Activated CD8-positive, alpha-beta memory T cell treated with anti-CD3 and anti-CD28 coated beads for 4 hours (primary cell): ENCODE measurements at places on chromosomes 7 and 10.

DNA sequence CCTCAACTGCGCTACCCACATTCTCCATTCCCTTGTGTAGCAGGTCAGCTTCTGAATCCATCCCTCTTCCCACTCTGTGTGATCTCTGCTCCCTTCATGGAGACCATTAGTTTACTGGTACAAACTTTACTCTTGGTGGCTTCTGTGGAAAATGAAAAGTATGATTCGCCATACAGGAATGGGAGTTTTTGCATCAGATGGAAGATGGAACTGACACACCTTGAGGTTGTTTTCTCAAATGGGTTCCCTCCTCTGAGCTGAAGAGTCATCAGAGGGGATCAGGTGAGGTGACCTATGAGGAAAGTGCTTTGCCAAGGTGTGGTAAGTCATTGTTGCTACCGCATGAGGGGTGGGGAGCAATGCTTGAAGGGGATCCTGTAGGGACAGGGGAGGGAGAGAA is 266.8 kb downstream of the INHBA start:
- no peak for DNase-seq

DNA sequence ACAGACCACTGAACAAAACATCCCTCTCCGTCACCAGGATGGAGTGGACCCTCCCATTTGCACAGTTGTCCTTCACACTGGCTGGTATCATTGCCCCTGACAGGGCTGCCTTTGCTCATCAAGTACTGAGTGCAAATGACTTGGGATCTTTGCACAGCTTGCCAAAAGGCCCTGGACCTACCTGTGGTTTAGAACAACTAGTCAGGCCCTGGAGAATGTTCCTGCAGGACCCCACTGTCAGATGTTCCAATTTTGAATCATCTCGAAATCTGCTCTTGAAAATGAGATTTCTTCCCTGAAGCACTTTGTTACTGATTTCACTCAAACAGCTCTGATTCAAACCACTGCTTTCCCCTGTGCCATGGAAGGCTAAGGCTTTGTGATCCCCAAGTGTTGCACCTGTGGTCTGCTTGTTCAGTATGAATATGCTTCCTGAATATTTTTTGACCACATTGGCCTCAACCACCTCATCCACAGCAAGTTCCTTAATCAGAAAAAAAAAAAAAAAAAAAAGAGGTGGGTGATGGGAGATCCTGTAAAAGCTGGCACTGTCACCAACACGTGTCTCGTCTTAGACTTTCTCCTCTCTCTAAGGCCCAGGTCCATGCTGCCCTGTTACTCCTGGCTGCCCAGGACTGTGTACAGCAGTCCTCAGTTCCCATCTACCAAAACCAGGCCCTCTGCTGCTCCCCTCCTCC is 2.7 kb upstream of the AOAH start:
- no peak for DNase-seq

DNA sequence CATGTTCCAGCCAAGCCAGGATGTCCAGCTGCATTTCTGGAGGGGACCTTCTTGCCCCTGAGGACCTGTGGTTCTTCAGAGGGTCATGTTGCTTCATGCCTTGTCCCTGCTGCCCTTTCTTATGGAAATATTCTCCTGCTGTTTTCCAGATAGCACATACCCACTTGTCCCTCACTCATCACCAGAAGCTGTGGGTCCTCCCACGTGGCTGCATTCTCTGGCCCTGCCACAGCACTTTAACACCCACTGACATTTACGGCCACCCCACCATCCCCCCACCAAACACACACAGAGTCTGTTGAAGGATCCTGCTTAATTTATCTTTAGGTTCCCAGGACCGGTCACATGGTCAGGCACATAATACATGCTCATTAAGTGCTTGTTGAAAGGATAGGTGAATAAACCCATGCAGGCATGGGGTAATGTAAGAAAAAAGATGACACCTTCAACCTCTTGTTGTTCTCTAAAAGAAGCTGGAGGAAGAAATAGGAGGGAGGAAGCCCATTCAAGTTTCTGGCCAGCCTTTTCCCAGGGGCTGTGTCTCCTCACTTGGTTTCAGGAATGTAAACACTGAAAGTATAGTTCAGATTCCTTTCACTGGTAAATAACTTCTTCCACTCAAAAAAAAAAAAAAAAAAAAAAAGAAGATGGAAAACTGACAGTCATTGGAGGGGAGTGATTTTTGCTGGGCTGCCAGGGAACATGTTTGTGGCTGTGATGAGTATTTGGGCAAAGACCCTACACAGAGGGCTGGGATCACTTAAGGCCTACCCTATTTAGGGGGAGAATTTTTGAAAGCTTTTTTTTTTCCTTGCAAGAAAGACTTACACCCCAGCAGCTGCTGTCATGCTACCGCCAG is 19.8 kb upstream of the BMPER start:
- no peak for DNase-seq

DNA sequence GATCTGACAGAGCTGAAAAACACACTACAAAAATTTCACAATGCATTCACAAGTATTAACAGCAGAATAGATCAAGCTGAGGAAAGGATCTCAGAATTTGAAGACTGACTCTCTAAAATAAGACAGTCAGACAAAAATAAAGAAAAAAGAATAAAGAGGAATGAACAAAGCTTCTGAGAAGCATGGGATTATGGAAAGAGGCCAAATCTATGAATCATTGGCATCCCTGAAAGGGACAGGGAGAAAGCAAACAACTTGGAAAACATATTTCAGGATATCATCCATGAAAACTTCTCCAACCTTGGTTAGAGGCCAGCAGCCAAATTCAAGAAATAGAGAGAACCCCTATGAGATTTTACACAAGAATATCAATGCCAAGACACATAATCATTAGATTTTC is 804.8 kb upstream of the IGFBP3 start:
- DNase-seq, result no peak

DNA sequence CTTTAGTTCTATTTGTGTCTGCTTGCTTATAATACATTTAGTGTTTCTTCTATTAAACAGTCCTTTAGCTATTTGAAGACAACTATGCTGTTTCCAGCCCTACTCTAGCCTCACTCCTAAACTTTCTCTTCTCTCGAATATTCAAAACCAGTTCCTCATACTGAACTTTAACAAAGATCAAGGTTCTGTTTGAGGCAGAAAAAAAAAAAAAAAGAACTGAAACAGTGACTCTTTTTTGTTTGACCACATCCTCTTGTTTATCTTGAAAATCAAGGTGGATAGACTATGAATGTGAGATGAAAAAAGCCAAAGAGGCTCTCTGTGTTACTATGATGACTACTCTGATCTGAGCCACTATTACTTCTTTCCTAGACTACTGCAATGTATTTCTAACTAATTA is 154.3 kb downstream of the ZNF365 start:
- no peak for DNase-seq

GRCh38 chr7:7943951-7944350 is 24.6 kb upstream of the GLCCI1 start:
- DNase-seq, result no peak

- no peak for DNase-seq
Measured at GRCh38 chr10:94571528-94571927, 25.9 kb downstream of the HELLS start.

- peak; percentile 7 for DNase-seq
Measured at GRCh38 chr7:77799078-77799964, 748 bp downstream of the PHTF2 start.

DNA sequence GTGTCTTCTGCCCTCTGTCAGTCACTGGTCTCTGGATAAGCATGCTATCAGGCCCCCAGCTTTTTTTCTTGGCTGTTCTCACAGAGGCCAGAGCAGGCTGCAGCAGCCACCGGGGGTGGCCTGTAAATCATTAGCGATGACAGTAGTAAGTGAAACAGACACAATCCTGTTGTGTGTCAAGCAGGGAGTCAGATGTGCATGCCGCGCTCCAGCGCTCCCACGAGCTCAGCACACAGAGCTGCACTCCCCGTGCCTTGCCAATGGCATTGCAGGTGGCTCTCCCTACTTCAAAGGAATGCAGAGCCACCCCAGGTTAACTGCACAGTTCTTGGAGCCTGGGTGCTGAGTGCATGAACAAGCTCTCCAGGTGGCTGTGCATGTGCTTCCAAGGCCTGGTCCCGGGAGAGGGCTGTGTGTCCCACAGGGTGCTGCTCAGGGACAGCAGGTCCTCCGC is 226.1 kb downstream of the GLRX3 start:
- no peak for DNase-seq

DNA sequence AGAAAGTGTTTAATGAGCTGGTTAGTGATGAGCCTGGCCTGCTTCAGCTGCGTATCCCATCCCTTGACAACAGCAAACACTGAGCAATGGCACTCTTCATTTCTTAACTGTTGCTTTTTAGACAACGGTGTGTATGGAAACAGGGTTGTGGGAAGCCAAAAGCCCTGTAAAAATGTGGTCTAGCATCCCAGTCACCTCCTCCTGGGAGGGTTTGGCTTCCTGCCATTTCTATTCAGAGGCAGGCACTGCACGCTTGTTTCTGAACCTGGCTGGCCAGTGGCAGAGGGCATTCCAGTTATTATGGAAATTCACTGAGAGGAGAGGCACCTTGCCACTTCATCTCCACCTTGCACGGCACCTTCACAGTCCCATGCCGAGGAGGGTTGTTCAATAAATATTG is 123.0 kb upstream of the ADARB2 start:
- no peak for DNase-seq

DNA sequence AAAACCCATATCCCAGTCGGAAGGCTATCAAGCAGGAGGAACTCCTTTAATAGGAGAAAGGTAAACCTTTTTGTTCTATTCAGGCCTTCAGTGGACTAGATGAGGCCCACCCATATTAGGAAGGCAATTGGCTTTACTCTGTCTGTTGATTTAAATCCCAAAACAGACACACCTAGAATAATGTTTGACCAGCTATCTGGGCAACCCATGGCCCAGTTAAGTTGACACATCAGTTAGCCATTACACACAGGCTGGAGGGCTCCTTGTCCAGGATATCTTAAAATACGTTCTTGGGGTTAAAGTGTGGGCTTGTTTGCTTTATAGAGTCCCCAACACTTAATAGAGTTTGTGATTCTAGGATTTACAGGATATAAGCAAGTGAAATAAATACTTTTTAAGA is 339.0 kb upstream of the PRKCQ start:
- no peak for DNase-seq

- no peak for DNase-seq
Measured at GRCh38 chr10:108836362-108836761, 1086.9 kb downstream of the XPNPEP1 start.
